ENCODE measurements at places on chromosomes 1 and 21.

GRCh38 chr1:94248956-94249688 is 11.7 kb upstream of the ARHGAP29 start:
- DNase-seq, result no peak

DNA sequence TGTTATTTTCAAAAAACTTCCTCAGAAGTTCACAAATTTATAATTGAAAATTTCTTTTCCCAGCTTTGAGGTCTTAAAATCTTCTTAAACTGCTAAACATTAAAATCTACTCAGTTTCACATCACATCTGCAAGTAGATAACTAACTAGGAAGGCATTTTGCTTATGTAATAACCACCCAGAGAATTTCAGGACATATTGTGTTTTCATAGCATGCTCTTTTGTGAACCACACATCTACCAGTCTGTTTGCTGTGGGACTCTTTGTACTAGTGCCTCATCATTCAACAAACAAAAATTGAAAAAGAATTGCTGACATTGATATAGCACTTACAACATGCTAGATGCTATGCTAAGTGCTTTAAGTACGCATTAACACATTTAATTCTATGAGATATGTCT is 31.6 kb upstream of the C1orf146 start:
- DNase-seq, result no peak

- no peak for DNase-seq
Observed at GRCh38 chr1:79239840-79240239, 233.3 kb upstream of the ADGRL4 start.

DNA sequence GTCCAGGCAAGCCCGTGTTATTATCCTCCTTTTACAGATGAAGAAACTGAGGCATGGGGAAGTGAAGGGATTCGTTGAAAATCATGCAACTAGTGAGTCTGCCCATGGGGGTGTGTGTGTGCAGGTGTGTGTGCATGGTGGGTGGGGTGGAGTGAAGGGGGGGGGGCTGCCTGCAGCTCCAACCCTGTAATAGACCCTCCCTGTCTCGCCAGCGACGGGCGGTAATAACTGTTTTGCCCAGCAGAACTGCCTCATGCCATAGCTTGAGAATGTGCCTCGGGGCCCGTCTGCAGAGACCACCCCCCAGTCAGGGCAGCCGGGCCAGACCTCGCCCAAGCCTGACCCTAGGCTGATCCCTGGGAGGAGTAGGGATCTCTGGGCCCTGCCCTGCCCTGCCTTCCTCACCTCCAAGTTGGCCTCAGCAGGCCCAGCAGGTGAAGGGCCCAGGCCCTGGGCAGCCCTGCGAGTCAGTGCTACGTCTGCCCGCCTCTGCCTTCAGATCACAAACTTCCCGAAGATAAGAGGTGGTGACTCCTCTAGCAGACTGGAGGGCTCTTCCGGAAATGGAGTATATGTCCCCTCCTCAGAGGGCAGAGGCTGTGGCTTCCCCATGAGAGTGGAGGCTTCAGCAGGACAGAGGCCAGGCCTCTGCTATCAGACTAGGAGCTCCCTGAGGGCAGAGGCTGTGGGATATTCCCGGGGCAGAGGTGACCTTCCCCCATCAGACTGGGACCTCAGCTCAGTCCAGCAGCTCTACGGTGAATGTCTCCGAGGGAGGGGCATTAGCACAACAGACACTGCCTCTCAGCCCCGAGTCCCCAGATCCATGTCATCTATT is 15.7 kb upstream of the EPHA2 start:
- DNase-seq, result no peak

DNA sequence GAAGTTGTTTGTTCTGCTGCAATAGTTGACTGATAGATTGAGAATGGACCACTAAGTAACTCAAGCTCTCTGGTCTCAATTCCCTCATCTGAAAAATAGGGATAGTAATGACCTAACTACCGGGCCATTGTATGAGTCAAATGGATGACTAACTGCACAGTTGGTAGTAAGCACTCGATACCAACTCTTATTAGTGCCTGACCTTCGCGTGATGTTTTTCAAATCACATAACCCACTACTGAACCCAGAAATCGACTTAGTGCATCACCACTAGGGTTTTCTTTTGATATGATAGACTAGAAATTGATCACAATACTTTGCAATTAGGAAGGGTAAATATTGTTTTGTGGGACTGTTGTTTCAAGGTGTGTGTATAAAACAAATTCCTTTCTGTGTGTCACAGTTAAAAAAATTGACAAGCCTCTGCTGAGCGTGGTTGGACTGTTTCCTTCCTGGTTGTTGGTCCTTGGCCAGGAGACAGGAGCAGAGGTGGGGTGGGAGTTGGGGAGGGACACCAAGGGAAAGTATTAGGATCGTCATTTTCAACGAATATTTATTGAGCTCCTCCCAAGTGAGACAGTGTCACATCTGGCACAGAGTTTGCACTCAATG is 54.0 kb upstream of the LRP8 start:
- DNase-seq, result no peak

GRCh38 chr1:237938553-237938952 is 47.8 kb upstream of the ZP4 start:
- DNase-seq, result peak; percentile 50

DNA sequence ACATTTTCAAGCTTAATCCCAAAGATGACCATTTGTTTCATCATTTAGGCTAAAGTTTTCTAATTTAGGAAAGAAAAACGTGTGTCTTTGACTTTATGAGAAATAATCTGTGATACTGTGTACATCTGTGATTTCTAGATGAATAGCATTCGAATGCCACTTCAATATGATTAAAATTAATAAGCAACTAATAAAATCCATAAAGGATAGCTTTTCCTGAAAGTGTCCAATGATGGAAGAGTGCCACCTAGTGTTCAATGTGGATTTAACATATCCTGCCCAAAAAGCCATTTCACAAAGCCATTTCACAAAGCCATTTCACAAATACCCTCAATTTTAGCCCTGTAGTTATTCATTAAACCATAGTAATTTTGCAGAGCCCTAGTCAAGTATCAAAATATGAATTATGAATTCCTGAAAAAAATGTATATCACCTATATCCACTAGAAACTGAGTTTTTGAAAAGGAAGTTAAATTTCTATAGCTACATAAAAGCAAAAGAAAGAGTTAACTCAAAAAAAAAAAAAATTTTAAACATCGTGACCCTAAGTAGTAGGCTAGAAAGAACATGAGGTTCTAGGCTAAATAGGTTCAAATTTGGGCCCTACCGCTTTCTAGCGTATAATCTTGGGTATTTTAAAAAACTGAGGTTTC is 19.1 kb downstream of the NME7 start:
- DNase-seq, result peak; percentile 62

DNA sequence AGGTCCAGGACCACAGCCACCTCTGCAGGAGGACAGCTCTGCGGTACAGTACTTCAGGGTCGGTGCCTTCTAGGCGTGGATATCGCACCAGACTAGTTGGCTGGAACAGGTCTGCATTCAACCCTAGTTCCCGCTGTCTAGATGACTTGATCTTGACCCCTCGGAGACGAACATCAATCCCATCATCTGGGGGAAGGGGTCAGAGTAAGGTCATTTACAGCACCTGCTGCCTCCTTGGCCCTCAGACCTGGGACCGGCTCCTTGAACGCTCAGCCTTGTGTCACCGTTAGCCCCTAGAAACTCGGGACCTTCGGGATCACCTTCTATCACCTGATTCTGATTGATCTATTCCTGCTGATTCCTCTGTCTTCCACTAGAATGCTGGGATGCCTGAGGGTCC is 2.6 kb downstream of the HECTD3 start:
- no peak for DNase-seq

- DNase-seq, result no peak
Observed at GRCh38 chr1:25031601-25031965, 101.5 kb upstream of the RUNX3 start.

- DNase-seq, result no peak
Observed at GRCh38 chr1:66292944-66293343, 241.0 kb upstream of the SGIP1 start.

DNA sequence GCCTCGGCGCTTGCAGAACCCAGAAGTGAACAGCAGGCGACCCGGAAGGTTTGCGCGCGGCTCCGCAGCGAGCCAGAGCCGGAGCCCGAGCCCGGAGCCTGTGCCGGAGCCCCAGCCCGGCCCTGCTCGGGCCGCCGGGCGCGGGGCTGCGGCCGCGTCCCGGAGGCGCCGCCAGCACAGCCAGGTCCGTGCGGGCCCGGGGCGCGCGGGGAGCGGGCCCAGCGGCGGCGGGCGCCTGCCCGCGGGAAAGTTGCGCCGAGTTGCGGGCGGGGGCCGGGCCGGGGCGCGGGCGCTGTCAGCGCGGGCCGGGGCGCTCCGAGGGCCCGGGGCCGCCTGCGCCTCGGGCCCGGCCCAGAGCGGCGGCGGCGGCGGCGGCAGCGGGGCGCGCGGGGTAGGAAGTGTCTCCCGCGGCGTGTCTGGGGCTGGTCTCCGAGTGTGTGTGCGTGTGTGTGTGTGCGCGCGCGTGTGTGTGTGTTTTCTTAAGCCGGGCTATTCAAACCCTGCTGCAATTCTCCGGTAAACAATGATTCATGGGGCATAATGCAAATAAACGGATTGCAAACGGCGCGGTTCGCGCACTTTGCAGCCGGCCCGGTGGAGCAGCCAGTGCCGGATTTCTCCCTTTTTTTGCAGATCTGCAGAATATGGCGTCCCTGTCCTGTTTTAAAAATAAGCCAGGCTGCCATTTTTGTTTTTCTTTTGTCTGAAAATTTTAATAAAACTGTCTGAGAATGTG is at the start of gene ZNF362:
TSS of gene ZNF362 (plus strand) at position 22 of the 736 bp plus-strand sequence. CDS start 14,083 bp downstream, outside the sequence.
- no peak for DNase-seq

DNA sequence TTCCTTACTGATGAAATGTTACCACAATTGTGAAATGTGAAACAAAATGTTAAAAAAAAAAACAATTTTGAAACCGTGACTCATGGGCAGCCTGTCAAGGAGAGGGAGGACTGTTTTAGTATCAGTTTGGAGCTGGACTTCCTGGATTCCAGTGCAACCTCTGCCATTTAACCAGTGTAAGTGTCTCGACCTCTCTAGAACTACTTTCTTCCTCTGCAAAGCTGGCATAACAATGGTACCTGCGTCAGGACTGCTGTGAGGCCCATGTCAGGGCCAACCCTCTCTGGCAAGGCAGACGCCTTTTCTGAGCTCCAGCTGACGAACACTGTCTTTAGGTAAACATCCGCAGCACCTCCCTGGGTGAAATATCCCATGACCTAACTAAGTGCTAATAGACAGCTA is 20.9 kb downstream of the URB1 start:
- DNase-seq, result no peak

DNA sequence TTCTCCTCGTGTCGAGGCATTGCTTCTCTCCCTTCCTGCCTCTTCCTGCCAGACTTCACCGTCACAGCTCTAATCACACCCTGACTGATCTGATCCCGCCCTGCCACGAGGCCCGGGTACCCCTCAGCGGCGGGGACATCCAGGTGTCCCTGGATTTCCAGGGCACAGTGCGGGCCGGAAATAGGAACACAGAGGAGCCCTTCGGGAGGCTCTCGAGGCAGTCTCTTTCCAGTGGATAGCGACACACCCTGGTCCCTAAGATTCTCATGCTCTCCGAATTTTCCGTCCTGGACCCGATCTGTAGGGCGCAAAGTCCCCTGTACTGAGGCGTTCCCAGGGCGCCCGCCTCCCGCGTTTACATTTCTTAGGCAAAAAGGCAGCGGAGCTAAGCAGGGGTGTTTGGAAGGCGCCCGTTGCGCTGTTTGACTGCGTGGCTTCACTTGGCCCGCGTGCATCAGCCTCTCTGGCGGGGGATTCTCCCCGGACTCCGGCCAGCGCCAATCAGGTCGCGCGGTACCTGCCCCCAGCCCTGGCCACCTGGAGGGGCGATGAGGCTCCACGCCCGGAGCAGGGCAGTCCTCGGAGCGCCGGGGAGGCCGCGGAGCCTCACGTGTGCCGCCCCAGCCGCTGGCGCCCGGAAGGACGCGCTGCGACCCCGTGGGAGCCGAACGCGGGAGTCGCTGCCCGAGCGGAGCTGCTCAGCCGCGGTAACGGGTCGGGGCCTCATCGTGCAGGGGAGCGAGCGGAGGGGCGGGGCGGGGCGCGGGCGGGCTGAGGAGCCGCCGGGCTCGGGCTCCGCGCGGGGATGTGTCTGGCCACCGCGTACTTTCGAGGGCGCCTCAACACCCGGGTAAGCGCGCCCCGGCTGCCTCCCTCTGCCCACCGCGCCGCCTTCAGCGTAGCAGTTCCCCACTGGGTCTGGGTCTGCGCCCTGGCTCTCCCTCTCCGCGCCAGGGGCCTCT is at the start of gene FAM163A:
TSS of gene FAM163A (plus strand) at position 575 of the 962 bp plus-strand sequence. CDS start 69,807 bp downstream, outside the sequence.
- no peak for DNase-seq

- no peak for DNase-seq
Observed at GRCh38 chr21:42395302-42395701, 550 bp downstream of the TMPRSS3 start.

- no peak for DNase-seq
Observed at GRCh38 chr1:204663644-204664383, 21.7 kb downstream of the LRRN2 start.

- DNase-seq, result no peak
Observed at GRCh38 chr1:204114606-204115005, 37.2 kb downstream of the ETNK2 start.

GRCh38 chr1:228219245-228219961 is 11.6 kb downstream of the OBSCN start:
- DNase-seq, result no peak

GRCh38 chr1:17510138-17510537 is 29.4 kb upstream of the ARHGEF10L start:
- DNase-seq, result no peak

DNA sequence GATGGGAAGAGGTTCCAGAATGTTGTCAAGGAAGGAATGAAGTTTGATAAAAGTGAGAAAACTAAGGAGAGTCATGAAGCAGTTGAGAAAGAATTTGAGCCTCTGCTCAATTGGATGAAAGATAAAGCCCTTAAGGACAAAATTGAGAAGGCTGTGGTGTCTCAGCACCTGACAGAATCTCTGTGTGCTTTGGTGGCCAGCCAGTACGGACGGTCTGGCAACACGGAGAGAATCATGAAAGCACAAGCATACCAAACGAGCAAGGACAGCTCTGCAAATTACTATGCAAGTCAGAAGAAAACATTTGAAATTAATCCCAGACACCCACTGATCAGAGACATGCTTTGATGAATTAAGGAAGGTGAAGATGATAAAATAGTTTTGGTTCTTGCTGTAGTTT is 142.8 kb downstream of the CDC7 start:
- no peak for DNase-seq

GRCh38 chr1:87338566-87338965 is 9.9 kb downstream of the LMO4 start:
- DNase-seq, result no peak

DNA sequence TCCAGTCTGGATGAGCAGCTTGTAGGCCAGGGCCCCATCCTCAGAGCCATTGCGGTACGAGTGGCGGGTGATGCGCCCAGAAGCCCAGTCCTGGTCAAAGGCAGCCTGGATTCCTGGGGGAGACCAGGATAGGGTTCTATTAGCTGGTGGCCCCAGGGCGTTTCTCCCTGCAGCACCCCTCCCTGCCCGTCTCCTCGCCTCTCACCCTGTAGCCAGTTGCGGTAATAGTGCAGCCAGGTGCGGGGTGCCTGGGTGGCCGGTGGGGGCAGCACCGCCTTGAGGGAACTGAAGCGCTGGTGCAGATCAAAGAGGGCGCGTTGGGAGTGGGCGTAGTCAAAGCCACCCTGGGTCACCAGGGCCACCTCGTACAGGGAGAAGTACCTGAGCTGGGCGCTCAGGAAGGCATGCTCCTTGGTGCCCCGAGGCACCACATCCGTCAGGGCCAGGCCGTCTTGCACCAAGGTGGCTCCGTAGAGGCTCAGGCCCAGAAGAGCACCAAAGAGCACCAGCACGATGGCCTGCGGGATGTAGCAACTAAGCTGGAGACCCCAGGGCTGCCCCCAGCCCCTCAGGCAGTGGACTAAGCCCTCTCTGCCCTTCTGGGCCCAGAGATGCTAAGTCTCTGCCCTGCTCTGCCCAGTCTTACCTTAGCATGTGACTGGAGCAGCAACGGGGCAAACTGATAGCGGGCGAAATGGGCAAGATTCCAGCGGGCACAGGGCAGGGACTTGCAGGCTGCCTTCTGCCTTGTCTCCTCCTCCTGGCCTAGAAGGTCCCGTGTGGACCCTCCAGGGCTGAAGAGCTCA is 15.7 kb downstream of the PTCH2 start:
- DNase-seq, result peak; percentile 37
